Umbilical cord (tissue), 2 donors: ENCODE measurements at places on chromosomes 4 and X. TPM values are rescaled to one million over a fixed set of nuclear protein-coding genes. Genes with fewer than 3 reads are reported as not detected.

DNA sequence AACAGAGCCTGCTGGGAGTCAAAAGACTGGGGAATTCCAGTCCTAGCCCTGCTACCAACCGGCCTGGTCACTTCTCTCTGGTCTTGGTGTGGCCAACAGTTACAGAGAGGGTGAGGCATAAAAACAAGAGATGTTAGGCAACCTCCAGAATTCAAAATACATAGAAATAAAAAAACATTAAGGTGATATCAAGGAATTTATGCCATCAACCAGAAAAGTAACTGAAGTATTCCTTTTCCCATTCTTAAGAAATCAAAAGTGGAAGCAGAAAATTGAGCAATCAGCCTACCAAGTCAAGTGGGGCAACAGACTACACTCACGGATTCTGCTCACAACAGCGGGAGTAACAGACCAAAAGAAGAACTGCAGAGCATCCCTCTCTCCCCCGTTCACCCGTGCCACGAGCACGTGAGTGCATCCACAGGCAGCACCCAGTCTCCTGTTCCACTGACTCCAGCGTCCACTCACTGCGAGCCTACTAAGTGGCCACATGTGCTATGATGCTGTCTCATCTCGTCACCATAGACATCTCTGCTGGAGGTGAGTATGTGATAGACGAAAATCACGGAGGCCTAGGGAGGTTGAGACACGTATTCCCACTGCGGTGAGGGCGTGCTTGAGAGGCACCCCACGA lies 29.3 kb downstream of the AFAP1 start:
- DNase-seq, result peak; percentile 53

GRCh38 chr4:146179784-146180370 lies 4.4 kb downstream of the LSM6 start:
- DNase-seq, result no peak

Gene PNMA3
- 15.4 TPM for total RNA-seq

Gene UGT2B10
- 0.96 TPM for total RNA-seq
